ENCODE measurements at places on chromosomes 12 and 14.

DNA sequence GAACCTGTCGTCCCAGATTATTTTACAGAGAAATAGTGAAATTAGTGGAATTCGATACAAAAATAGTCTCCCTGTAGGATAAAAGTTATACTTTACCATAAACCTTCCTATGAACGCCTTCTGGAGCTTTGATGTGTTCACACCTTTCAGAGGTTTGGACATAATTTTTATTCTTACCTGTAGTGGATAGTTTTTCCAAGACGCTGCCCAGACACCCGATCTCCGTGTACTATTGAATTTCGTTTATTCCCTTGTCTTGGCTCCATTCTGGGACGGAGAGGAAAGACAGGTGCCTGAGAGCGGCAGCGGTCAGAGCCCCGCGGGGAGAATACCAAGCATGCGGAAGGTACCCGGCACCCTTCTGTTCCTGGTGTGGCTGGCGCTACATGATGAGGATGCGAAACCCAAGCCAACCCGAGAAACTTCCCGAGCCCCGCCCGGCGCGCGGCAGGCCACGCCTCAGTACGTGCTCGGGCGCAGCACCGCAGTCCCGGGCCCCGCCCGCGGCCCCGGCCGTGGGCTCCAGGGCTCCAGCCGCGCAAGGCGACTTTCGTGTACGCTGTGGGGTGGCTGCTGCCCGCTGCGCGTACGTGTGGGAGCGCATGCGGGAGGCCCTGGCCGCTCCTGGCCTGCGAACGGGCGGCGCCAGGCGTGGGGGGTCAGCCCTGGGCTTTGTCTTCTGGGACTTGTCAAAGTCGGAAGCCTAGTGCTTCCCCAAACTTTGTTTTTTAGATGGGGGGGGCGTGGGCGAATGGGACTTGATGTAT lies 11.3 kb upstream of the SNAPC1 start:
- DNase-seq, result peak; percentile 90

- DNase-seq, result peak; percentile 4
Measured at GRCh38 chr12:88876857-88877256, 296.6 kb upstream of the KITLG start.

DNA sequence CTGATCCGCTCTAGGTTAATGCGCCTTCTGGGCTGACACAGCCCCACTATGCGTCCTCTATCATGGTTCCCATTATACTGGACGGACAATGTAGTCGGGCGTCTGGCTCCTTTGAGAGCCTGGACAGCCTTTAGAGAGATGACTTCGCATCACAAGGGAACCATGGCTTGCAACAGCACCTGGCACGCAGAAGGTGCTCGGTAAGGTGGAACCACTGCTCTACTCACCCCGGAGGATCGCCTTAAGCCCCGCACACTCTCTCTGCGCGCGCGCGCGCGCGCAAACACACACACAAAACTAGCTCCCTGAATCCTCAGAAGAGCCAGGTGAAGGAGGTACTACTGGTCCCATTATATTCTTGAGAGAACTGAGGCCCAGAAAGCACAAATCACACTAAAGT lies 7.1 kb downstream of the MAP3K12 start:
- DNase-seq, result no peak

DNA sequence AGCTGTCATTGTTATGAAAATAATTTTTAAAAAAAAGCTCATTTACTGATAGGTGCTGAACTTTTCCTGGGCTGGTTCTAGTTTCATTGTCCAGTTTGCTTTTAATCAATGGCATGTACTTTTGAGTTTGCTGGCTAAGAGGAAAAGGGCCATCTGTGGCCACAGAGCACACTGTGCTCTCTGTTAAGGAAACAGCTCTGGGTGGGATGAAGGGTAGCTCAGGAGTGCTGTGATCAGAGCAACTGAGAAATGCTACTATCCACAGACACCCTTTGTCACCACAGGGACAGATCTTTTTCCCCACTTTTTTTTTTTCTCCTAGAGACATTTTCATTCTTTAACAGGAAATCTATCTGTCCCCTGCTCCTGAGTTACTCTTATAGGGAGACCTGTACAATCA lies 387.1 kb upstream of the PRICKLE1 start:
- DNase-seq, result no peak

GRCh38 chr14:96351986-96352385 lies 11.2 kb downstream of the ATG2B start:
- DNase-seq, result no peak

GRCh38 chr14:101105045-101105444 lies 201.5 kb upstream of the RTL1 start:
- no peak for DNase-seq

- DNase-seq, result peak; percentile 14
Measured at GRCh38 chr12:80299976-80300375, 144.1 kb upstream of the PTPRQ start.

- DNase-seq, result no peak
Measured at GRCh38 chr12:127459687-127460086, 807.3 kb upstream of the TMEM132C start.

DNA sequence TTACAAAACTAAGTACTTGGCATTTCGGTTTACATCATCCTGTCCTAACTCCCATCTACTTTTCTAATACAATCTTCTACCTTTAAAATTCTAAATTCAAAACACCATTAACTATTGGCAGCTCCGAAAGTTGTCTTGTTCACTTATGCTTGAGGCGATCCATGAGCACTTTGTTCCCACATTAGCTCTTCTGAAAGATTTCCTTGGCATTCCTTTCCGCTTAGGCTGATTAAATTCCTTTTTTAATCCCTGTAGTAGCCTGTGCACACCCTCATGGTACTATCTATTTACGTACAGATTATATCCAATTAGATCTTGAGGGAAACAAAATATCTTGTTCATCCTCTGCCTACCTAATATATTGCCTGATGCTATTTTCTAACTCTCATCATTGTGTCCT lies 480.7 kb downstream of the PRKD1 start:
- no peak for DNase-seq

DNA sequence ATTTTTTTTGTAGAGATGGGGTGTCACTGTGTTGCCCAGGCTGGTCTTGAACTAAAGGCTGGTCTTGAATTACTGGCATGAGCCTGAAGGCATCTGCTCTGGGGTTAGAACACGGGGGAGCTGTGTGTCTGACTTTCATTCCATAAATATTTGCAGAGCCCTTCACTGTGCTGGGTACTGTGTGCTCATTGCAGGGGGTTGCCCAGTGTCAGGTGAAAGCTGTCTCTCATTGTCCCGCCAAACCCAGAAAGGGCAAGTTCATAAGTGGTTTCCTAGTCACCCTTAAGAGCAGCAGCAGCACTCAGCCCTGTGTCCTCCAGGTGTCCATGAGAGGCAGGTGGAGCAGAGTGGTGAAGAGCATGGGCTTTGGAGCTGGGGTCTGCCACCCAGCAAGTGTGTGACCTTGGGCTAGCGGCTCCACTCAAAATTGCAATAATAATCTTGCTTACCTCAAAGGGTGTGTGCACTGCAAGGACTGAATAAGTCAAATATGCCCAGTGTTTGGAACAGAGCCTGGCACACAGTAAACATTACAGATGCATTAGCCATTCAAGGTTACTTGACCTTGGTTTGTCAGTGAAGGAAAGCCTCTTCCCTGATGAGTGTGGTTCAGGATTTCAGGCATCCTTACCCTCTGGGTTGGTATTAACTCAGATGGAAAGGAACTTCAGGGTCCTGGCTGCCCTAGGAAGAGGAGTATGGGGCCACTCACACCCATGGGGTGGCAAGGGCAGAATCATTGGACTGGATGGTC lies 4.4 kb upstream of the SMIM41 start:
- DNase-seq, result no peak

GRCh38 chr14:93937519-93937918 lies 10.4 kb downstream of the FAM181A start:
- DNase-seq, result peak; percentile 99

DNA sequence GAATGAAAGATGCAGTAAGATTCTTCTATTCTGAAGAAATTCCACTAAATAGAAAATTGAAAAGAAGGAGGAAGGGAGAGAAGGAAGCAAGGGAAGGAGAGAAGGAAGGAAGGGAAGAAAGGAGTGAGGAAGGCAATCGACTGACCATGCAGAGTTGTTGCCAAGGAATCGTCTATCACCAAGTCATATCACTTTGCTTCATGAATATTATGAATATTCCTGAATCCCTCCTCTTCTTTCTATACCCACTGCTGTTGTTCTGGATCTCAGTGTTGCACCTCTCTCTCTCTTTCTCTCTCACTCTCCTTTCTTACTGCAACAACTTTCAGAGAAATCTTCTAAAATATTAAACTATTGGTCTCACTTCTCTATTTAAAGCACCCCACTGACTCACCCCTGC lies 222.4 kb downstream of the IPO8 start:
- DNase-seq, result no peak

GRCh38 chr12:119008691-119009221 lies 27.4 kb downstream of the SRRM4 start:
- no peak for DNase-seq

DNA sequence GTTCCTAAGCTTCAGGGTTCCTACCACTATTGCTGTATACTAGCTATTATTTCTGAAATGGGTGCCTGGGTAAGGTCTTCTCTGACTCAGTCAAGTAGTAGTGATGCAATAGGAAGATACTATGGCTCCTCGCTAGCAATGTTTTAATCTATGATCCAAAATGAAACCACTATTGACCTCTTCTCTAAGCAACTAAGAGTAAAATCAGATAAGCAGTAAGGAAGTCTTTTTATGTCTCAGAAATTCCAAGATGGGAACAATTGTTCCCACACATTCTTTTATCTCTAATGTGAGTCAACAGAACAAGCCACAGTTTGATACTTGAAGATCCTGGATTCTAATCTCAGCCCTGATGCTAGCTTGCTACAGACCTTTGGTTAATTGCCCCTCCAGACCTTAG lies 45.1 kb downstream of the AREL1 start:
- no peak for DNase-seq

GRCh38 chr14:75340921-75341320 lies 62.3 kb downstream of the FOS start:
- DNase-seq, result no peak

GRCh38 chr14:104393898-104394381 lies 185.6 kb upstream of the C14orf180 start:
- DNase-seq, result no peak

DNA sequence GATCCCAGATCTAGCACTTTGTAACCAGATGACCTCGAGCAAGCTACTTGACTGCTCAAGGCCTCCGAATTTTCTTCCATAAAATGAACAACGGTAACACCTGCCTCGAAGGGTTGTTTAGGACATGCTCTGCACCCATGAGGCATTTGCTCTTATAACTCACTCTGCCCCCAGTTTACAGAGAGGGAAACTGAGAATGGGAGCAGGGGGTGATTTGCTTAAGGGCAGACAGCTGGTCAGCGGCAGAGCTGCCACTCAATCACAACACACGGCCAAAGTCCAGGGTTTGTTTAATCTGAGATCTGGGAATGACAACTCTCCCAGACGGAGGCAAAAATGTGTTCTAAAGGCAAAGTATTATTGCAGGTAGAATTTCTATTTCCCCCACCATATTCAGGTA lies 156.3 kb downstream of the RIMBP2 start:
- DNase-seq, result no peak

- peak; percentile 70 for DNase-seq
Measured at GRCh38 chr14:73755434-73756014, 41.3 kb upstream of the PNMA1 start.

DNA sequence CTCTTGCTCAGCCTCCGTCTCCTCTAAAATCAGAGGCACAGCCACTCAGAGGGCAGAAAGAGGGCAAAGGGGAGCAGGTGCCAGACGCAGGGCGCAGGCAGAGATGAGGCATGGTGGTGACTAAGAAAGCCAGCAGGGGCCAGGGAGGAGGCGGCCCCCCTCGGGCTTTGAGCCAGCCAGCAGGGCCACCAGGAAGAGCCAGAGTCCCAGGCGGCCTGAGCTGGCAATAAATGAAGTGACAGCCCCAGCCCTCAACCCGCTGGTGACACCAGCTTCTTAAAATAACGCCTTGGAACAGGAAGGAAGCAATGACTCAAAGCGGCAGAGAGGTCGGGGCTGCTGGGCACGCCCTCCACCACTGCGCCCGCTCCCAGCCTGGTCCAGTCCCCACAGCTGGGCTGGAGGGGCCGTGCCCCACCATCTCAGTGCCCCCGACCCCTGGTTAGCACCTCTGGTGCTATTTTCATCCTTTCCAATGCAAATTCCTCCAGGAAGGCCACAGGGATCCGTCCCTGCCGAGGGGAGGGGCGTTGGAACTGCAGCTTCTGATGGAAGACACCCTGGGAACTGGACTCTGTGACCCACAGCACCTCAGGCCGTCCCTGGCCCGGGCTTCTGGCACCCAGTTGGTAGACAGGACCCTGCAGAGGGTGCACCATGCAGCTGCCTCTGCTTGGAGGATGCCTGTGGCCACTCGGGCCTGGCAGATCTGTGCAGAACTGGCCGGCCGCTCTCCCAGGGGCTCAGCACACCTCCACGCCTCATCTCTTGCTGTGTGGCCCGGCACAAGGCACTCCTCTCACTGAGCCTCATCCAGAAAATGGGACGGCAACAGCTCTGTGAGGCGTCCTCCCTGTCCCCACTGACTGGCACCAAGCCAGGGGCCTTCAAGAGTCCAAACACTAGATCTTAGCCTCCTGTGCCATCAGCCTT lies 113.7 kb downstream of the NCOR2 start:
- DNase-seq, result no peak

GRCh38 chr14:21268617-21269251 lies 508 bp downstream of the HNRNPC start:
- DNase-seq, result peak; percentile 49

GRCh38 chr12:44771485-44772021 lies 104.6 kb downstream of the NELL2 start:
- no peak for DNase-seq

GRCh38 chr12:97538705-97539104 lies 76.1 kb downstream of the RMST start:
- DNase-seq, result no peak

GRCh38 chr12:126883697-126884096 lies 1383.3 kb upstream of the TMEM132C start:
- DNase-seq, result no peak

DNA sequence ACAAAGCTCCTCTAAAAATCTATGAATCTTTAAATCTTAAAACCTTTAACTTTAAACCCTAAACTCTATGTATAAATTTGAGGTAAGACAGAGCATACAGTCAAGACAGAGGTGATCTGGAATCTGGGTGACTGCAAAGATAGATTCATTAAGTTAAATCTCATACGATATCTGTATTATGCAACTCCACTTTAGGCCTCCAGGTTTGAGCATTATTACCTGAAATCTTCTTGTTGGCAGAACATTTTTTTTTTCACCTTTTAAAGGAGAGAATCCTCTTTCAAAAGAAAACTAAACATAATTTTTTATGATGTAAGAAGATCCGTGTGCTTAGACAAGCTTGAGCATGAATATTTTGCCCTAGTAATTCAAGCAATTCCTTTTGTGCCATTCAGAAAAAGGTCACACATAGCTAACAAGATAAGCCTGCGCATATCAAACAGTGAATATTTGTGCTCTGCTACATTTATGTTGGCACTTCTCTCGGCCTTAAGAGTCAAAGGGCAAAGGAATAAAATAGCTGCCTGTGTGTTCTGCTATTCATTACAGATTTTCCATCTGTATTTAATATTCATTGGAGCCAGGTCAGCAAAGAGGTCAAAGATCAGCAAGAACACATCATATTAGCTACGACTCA lies 163.3 kb downstream of the TMTC3 start:
- peak; percentile 46 for DNase-seq

GRCh38 chr14:71371711-71372396 lies 464.6 kb downstream of the PCNX1 start:
- peak; percentile 84 for DNase-seq
